ENCODE measurements at places on chromosomes 13 and 19. TPM values are rescaled to one million over a fixed set of nuclear protein-coding genes. Genes with fewer than 3 reads are reported as not detected.

GRCh38 chr13:111550062-111550461 lies 229.6 kb downstream of the TEX29 start:
- no peak for DNase-seq

DNA sequence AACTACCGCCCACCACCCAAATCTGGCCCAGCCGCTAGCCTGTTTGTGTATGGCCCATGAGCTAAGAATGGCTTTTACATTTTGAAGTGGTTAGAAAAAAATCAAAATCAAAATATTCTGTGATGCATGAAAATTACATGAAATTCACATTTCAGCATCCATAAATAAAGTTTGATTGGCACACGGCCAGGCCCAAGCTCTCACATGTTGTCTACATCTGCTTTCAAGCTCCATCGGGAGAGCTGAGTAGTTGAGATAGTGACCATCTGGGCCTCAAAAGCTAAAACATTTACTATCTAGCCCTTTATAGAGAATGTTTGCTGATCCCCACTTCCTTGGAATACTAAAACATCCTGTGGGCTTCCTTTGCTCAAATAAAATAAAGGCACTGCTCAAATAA lies 14.5 kb downstream of the RFX2 start:
- no peak for DNase-seq

DNA sequence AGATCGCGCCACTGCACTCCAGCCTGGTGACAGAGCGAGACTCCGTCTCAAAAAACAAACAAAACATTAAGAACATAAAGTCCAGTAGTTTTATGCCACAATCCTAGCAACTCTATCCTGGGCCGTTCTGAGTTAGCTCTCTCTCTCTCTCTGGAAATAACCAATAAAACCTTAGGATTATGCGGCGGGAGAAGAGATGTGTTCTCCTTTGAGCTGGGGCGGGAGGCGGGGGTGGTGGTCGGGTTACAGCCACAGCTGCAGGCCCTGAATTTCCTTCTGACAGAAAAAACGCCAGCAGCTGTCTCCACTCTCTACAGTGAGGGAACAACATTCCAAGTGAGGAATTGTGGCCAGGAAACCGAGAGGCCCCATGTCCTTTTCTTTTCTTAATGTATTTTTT lies 9.1 kb upstream of the PNMA8A start:
- no peak for DNase-seq

DNA sequence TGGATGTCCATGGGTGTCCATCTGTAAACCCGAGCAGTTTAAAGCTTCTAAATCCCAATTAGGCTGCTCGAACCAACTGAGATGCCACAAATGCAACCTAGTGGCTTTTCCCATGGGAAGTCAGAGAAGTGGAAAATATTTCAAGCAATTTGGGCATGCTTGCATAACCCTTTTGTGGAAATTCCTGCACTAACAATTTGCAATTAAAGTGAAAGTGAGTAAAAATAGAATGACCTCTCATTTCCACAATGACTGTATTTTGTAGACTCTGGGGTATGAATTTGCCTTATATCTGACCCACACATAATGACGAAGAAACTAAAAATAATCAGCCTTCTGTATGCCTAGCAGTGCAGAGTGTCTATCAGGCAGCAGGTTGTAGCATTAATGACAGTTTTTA lies 91.8 kb upstream of the TSC22D1 start:
- DNase-seq = no peak

- no peak for DNase-seq
These were observed 17.3 kb upstream of the RBM26 start for GRCh38 chr13:79423340-79423739.

DNA sequence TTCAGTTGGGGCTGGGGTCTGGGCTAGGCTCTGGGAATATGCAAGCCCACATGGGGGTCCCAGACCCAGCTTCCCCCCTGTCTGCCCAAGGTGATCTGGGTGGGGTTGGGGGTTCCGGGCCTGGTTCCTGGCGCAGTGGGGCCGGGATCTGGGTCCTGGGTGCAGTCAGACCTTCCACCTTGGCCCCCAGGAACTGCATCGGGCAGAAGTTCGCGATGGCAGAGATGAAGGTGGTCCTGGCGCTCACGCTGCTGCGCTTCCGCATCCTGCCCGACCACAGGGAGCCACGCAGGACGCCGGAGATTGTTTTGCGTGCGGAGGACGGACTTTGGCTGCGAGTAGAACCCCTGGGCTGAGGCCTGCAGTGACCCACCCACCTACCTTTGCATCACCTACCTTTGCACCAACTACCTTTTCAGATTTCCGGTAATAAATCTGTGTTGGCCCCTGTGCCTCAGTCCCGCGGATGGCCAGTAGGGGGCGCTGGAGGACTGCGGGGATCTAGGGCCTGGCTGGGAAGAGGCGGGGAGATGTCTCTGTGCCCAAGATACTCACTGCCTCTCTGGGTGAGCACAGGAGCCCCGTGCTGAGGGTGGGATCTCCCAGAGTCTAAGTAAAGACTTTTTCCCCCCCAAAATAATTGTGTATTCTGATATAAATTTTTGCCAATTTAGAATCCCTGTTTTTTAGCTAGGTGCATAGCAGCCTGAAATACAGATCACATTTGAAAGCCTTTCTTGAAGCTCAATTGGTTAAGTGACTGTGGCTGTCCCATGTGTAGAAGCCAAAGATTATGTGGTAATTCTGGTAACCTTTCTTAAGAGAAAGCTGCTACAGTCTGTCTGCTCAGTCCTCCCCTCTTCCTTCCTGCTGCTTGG lies 11.5 kb upstream of the CYP4F3 start:
- DNase-seq = peak; percentile 58

DNA sequence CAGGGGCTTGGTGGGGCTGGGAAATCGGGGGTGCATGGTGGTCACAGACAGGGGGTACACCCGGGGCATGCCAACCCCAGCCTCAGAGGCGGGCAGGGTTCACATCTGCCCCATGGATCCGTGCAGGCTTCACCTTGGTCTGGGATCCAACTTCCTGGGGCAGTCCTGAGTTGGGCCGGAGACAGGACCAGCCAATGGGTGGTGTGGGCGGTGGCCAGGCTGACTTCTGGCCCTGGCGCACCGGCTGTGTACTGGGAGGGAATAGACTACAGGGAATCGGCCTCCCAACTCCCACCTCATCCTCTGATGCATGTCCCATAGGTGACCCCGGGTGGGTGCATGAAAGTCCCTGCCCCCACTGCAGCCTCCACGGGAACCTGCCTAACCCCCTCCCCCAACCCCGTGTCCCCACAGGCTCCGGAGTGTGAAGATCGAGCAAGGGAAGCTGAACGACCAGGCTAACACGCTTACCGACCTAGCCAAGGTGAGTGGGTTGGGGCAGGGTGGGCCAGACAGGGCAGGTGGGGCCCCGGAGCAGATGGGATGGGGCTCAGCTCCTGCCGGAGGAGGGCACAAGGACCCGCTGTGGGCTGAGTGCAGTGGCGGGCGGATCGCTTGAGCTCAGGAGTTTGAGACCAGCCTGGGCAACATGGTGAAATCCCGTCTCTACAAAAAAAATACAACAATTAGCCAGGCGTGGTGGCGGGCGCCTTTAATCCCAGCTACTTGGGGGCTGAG lies 14.7 kb upstream of the ARRDC2 start:
- no peak for DNase-seq

GRCh38 chr13:33519561-33520467 lies 234.3 kb upstream of the STARD13 start:
- DNase-seq = no peak

DNA sequence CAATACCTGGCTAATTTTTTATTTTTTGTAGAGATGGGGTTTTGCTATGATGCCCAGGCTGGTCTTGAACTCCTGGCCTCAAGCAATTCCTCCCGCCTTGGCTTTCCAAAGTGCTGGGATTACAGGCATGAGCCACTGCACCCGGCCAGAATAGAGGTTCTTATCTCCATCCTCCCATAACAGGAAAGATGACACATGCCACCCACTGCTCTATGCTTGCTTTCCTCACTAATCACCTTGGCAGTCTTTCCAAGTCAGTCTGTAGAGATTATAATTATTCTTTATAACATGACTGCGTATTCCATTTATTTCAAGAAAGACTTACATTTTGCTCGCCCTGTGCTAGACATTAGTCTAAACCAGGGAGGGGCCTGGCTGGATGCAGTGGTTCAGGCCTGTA lies 6.7 kb downstream of the VAV1 start:
- no peak for DNase-seq

DNA sequence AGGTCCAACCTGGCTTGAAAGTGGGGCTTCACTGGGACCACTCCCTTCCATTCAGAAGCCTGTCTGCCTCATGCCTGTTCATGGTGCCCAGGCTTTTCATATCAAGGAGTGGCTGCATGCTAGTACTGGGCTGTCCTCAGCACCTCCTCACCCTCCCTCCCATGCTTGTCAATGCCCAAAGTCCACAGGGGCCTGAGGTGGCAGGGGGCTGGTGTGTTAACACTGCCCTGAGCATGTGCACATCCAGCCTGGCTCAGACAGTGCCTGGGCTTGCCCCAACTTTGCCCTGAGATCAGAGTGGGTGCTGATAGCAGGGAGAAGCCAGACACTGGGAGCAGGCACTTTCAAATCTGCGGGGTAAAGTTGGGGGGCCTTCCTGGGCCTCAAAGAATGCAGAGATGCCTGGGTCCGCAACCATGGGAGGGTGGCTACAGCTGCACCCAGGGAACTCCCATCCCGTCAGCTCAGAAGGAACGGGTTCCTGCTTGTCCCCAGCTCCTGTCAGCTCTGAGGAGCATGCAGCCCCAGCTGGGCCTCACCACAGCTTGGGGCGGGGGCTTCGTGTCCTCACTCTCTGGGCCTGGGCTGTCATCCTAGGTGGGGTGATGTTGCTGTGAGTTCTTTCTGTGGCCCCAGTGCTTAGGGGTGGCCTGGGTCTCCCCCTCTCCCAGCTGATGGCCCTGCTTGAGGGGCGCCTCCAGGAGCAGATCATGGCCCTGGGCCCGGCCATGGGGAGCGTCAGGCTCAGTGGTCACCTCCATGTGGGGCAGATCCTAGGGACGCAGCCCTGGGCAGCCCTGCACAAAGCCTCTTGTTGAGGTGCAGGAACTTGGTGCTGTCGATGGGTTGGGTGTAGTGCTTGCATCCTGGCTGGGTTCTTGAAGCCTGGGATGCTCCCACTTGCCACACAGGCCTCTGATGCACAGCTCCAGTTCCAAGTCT lies 830.6 kb upstream of the SLITRK5 start:
- no peak for DNase-seq

- no peak for DNase-seq
These were observed 72.5 kb downstream of the PCDH17 start for GRCh38 chr13:57704031-57704430.

GRCh38 chr13:30446126-30446500 lies 19.6 kb downstream of the HMGB1 start:
- DNase-seq = no peak

DNA sequence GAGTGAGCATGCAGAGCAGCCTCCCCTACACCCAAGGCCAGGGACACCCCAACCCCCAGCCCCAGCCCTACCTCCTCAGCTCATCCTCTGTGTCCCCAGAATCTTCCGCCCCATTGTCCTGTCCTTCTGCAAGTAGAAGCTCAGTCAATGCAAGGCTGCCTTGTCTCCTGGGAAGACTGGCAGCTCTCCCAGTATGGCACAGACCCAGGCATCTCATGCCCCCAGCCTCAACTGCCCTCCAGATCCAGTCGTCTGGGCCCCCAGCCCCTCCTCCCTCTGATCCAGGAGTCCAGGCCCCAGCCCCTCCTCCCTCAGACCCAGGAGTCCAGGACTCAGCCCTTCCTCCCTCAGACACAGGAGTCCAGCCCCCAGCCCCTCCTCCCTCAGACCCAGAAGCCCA lies 13.0 kb downstream of the ZNF575 start:
- no peak for DNase-seq

DNA sequence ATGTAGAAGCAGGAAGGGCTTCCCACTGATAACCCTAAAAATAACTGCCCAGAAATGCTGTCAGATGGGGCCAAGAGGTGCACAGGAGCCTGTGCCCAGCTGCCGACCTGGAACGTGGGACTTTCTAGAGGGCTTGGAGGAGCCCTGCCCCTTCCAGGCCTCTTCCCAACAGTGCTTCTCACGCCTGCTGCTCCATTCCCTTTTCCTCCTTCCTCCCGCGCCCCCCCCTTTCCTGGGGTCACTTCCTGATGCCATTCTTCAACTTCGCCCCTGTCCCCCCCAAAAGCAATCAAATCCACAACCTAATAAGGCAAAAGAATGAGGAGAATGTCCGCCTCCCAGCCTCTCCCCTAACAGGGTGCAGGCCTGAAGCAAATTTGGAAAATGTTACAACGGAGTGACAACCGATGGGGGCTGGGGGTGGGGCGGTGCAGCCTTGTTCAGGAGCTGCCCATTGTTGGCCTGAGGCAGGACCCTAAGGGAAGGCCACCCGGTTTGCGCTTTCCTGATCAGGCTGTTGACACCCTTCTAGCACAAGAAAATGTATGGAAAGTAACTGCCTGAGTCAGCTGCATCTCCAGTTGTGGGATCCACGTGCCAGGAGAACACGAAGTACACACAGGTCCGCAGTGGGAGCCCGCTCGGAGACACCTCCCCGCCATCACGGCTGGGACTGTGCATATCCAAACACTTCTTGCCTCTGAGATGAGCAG lies 18.7 kb downstream of the ACTN4 start:
- DNase-seq = peak; percentile 86

HSPB6 gene
- 0.28 TPM for polyA plus RNA-seq

ITGBL1 gene
- 1.4 TPM for polyA plus RNA-seq

PRR19 gene
- polyA plus RNA-seq = 4.5 TPM

B3GNT3 gene
- polyA plus RNA-seq = 2.4 TPM

COL5A3 gene
- polyA plus RNA-seq = 0.47 TPM

TMEM59L gene
- 4.6 TPM for polyA plus RNA-seq

TMPRSS9 gene
- polyA plus RNA-seq = 0.04 TPM

KATNAL1 gene
- 7.7 TPM for polyA plus RNA-seq

PCP2 gene
- polyA plus RNA-seq = 0.41 TPM

CABP5 gene
- polyA plus RNA-seq = not detected

MAB21L1 gene
- not detected for polyA plus RNA-seq

PNMA8B gene
- not detected for polyA plus RNA-seq

CEACAM4 gene
- not detected for polyA plus RNA-seq

VN1R4 gene
- polyA plus RNA-seq = not detected

PLIN4 gene
- 0.20 TPM for polyA plus RNA-seq
